MG63 (cell line): ENCODE measurements at places on chromosomes 13 and 19.
A peak's percentile ranks its signal among the peaks of the same experiment; 100 is the strongest.

GRCh38 chr13:50866817-50867636 lies 23.5 kb upstream of the DLEU7 start:
- DNase-seq = no peak

GRCh38 chr13:28478127-28478526 lies 16.8 kb downstream of the FLT1 start:
- DNase-seq = no peak

DNA sequence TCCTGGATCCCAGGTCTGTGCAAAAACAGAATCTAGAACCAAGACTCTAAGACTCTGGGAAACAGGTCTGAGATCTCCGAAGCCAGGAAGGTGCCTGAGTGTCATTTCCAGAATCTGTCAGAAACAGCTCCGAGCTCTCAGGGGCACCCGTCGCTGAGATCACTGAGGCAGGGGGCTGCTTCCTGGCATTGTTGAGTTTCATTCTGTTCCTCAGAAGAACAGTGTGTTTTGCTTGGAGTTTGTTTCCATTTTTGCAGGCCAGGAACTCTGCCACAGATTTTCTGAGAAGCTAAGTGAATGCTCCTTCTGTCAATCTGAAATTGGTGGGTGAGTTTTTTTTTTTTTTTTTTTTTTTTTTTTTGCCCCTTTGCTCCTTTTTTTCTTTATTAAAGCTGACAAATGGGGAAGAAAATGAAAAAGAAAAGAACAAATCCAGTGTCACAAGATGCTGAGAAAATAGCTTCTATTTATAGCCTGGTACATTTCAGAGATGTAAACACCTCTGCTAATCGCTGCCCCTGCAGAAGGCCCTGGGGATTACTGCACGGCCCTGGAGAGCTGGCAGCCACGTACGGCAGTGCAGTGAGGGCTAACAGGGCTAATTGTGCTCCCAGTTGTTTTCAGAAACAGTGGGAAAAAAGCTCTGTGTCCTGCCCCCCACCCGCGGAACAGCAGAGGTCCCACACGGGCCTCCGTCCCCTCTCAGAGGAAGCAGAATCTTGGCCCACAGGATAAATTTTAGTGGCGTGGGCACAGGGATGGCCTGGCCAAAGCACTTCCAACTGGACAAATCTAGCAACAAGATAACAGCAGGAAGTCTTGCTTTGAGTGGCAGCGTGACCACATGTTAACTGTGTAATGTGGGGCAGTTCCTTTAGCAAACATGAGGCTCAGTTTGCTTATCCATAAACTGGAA lies 237.6 kb upstream of the IRS2 start:
- DNase-seq = no peak

DNA sequence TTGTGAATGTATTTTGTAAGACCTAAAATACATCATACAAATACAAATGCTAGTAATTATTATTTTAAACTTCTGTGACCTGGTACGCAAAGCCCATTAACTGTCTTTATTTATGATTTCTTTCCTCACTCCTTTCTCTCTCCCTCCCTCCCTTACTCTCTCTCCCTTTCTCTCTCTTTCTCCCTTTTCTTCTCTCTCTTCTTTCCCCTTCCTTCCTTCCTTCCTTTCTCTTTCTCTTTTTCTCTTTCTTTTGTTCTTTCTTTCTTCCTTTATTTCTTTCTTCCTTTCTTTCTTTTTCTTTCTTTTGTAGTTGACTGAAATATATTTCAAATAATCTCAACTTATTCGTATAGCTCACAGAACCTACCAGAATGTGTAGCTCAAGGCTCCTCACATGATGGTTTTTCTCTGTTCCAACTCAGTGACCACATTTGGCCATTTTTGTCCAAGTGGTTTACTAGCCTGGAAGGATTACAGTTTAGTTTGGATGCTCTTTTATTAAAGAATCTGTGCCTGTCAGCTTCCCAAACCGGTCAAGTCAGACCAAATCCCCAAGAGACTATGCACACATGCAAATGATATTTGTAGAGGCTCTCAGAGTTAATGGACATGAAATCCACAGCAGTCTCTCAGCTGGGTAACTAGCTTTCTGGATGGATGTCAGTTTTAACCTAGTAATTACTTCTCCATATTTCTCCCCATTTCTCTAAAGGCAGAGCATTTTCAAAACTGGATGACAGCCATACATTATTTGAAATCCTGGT lies 71.7 kb downstream of the POSTN start:
- DNase-seq = peak; percentile 3
